ENCODE measurements at places on chromosomes 4 and X.

DNA sequence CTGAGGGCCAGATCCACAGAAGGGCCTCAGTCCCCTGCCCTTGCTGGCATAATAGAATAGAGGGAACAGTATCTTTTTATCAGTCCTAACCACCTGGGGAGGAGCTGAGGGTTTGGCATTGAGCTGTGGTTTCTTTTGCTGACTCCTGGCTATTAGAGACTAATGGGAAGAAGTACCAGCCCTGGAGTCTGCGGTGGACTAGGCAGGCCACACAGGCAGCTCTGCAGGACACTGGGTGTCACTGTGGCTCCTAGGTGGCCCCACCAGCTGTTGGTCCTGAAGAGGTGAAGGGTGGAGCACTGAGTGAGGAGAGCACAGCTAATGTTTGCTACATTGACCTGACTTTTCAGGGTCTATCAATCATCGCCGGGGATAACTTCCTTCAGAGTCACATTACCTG lies 52.8 kb upstream of the GPC4 start:
- no peak for DNase-seq

DNA sequence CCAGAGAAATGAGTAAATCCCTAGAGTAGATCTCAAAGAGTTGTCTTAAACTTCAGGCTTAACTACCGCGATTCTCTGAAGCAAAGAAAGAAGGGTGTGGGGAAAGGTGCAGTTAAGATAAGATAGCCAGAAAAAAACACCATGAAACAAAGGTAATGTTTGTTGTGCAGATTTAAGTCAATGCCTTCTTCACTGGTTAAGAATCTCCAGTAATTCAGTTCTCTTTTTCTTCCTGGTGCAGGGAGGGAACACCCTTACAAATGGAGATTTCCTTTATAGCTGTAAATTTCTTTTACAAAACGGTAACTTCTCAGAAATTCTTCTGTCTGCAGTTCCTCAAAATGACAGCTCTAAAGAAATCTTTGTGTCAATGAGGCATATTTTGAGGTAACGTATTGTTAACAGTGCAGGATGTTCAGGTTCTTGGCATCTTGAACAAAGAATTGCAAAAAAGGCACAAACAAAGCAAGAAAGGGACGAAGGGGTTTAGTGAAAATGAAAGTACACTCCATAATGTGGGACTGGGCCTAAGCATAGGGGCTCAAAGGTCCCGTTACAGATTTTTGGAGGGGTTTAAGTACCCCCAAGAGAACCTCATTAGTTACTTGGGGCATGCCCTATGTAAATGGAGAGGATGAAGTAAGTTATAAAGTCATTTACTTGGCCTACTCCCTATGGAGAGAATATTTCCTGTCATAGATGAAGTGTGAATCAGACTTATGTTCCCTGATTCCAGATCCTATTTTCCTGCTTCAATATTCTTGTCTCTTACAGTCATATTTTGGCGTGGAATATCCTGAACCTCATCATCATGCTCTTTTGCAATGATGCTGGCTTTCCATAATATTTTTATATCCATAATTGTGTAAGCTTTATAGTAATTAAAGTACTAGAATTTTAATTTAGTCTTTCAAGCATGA lies 492.0 kb downstream of the PCDH11X start:
- DNase-seq, result no peak

DNA sequence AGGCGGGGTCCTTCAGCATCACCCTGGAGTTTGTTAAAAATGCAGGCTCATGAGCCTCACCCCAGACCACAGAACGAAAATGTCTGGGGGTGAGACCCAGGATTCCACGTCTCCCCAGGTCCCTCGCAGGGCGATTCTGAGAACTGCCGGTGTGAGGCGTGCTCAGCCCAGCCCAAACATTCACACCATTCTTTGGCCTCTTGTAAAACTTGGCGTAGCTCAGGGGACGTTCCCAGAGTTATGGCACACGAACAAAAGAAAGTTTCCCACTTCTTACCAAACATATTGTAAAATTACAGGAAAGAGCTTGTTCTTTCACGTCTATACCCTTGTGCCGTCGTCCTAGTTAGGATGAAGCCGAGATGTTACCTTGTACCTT lies 12.9 kb downstream of the CD99 start:
- DNase-seq, result no peak

DNA sequence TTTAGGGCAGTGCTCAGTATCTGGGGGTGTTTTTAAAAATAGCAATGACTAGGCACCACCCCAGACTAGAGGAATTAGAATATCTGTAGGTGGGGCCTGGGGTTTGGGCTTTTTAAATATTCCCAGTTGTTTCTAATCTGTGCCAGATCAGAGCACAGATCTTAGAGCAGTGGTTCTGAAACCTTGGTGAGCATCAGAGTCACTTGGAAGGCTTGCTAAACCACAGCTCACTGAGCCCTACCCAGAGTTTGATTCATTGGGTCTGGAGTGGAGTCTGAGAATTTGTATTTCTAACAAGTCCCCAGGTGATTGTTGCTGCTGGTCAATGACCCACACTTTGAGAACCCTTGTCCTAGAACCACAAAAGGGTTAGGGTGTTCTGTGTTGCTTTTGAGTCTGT lies 16.7 kb downstream of the HADH start:
- DNase-seq, result no peak

DNA sequence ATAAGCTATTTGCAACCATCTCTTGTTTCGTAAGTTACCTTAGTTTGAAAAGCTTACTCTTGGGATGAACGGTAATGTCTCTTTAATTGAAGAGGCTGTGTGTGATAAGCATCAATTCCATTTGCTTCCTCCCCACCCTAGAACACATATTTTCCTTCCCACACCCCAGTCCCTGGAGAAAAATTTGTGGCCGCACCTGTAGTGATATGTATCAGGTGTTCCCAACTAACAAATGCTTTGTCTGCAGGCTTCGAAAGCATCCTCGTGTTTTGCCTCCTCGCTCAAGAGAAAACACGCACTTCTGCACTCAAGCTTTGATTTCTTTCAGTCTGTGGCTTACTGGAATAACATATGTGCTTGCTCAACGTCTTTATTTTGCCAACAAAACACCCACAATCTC lies 143.8 kb upstream of the OTUD4 start:
- DNase-seq, result no peak

DNA sequence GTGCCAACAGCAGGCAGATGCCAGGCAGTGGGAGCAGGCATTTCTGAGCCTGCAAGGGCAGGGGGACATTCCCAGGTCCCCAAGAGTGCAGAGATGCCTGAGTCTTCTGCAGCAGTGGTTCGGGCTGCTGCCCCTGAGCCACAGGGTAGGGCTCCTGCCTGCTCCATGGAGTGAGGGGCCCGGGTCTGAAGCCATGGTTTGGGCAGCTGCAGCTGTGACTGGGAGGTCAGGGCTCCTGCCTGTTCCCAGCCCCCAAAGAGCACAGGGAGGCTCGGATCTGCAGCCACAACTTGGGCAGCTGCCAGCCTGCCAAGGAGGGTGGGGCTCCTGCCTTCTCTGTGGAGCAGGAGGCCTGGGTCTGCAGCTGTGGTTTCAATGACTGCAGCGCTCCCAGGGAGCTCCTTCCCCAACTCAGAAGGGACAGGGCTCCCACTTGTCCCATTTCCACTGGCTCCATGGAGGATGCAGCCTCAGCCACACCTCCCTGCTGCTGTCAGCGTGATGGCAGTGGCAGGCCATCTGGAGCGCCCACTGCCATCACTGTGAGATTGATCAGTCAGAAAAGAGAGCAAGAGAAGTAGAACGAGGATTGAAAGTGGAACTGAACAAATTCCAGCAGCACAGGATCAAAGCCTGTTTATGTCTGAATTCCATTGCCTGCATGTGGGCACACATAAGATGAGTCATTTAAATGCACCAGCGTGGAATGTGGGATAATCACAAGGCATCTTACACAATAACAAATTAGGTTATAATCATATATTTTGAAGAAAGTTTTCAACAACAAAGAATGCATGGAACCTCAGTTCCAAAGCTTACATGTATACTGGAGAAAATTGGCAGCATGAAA lies 93.1 kb upstream of the CXorf51A start:
- DNase-seq, result no peak

DNA sequence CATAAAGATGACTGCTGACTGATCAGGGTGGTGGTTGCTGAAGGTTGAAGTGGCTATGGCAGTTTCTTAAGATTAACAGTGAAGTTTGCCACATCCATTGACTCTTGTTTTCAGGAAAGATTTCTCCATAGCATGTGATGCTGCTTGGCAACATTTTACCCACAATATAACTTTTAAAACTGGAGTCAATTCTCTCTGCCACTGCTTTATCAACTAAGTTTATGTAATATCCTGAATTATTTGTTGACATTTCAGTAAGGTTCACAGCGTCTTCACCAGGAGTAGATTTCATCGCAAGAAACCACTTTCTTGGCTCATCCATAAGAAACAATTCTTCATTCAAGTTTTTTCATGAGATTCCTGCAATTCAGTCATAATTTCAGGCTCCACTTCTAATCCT lies 166.5 kb upstream of the SPRY1 start:
- DNase-seq, result no peak

DNA sequence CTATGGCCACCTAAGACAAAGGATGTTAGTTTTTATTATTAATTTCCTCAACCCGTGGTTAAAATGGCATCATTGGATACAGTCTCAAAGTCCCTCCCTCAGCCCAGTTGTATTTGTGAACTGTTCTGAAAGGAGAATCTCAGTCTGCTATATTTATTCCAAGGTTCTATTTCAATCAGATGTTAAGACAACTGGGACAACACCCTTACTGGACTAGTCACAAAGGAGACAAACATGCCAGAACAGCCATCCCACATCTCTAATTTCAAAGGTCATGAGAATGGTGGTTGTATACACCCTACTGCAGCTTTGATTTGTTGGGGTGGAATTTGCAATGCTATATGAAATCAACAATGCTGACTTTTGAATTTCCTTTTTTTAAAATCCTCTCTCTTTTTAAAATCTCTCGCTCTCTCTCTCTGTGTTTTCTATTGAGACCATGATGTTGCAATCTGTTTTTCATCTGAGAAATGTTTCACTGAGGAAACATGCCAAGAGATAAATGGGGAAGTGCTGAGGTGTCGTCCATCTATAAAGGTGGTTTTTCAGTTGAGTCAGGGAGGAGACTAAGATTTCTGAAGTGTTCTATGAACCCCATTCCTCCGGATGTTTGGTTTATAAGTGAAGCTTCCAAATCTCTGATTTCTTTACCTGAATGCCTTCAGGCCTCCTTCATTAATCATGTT lies 201.5 kb upstream of the GATB start:
- DNase-seq, result no peak

DNA sequence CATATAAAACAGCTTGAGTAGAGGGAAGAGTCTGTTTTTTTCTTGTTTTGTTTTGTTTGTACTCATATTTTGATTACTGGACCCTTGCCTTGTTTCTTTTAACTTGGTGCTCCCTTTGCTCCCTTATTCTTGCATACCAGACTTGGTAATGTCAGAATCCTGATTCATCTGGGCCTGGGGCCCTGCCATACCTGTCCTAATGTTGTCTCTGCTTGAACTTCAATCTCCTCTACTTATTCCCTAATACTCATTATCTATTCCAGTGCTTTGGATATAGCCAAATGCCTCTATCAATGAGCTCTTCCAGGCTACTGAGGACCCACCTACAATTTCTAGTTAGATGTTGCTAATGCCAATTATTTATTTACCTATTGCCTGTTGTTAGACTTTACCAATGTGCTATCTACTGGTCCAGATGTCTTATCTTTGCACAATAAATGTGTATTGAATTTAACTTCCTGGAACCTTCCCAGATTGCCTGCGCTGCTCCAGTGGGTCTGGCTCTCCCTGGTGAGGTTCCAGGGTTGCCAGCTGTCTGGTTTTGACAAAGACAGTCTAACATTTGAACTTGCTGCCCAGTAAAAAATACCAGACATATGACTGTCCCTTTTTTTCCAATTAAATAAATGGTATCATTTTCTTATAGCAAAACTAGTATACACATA lies 64.4 kb upstream of the ACSL4 start:
- DNase-seq, result no peak

DNA sequence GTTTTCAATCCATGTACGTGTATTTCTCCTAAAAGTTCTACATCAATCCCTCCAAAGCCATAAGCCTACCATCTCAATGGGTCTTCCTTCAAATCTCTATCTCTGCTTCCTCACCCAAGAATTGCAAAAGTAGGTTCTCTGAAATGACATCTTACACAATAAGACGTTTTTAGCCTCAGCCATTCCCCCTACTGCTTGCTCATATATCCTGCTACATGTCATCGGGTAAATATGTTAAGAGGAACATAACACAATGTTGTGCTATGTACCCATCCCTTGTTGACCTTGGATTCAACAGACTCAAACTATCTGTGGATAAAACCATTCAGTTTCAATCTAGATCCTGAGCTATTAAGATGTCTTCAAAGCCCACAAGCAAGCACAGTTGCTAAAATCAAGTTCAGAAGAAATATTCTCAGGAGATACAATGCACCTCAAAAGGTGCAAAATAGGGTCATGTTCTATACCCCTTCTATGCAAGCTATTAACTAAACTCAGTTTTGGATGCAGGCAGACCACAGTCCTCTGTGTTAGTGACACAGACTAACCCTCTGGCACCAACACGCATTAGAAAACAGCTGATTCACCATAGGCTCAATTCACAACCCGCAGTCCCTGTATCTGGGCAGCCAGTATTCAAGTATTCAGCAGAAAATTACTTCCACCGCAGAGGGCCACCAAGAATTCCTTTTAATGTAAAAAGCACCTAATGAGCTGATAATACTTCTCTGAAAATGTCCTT lies 56.8 kb downstream of the CD99L2 start:
- DNase-seq, result no peak

GRCh38 chr4:56187688-56188087 lies 199.6 kb downstream of the AASDH start:
- no peak for DNase-seq

- no peak for DNase-seq
Observed at GRCh38 chr4:120869613-120870278, 52.8 kb downstream of the PRDM5 start.

DNA sequence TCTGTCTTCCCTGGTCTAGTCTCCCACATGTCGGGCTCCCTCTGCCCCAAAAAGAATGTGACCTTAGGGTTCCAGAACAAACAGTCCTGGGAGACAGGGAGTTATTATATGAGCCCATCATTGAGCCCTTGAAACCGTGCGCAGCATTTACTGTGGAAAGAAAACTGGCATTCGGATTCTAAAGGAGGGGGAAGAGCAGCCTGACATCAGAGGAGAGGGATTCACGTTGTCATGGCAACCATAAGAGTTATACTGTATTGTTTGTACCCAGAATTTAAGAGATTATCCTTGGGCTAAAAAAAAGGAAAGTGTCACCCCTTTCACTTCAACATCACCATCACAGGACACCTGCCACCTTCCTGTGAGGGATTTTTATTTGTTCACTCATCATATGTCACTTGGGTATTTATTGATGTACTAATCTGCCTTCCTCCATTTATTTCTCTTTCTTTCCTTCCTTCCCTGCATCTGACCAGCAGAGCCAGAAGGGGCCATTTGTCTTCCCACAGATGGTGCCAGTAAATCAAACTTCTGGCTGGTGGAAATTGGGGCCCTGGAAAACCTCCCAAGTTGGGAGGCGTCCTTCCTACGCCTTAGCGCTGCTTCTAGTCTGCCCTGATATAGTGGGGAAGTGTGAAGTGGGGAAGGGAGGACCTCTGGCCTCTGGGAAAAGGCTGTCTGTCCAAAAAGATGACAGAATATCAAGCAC lies 64.9 kb upstream of the FRMPD3 start:
- DNase-seq, result no peak

- peak; percentile 5 for DNase-seq
Observed at GRCh38 chrX:38717871-38718270, 83.4 kb upstream of the MID1IP1 start.
